NCI-H446 (cell line): ENCODE measurements at places on chromosomes 2 and 18.

DNA sequence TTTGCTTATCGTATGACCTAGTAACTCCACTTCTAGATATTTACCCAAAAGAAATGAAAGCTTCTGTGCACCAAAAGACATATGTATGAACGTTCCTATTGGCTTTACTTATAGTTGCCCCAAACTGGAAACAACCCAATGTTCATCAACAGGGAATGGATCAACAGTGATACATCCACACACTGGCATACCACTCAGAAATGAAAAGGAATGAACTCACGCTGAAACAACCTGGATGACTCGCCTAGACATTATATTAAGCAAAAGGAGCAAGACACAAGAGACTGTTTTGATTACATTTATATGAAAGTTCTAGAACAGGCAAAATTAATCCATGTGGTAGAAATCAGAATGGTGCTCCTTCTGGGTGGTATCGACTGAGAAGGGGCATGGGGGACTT, 18.9 kb downstream of the ADRA2B start:
- no peak for DNase-seq

DNA sequence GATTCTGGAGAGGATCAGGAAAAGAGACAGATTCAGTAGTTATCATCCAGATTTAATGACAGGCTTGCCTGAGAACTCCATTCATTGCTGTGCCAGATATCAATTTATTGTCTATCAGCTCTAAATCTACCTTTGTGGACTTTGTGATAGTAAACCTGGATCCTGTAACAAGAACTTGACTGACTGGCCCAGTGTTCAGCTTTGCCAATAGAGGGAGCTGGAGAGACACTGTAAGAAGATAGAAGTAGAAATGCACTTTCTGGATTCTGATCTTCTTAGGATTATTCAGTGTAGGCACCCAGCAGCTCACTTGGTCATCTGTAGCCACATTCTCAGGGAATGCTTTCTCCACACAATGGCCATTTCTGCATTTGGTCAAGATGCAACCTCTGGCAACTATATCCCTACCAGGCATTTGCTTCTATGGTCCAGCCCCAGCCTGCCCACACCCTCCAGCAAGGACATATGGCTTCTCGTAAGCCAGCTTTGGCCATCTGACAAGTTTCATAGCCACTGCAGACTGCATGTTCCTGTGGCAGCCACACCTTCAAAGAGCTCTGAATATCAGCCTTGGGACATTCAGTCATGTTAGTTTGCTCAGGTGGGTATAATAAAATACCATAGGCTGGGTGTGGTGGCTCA, 6.1 kb upstream of the SERPINB8 start:
- no peak for DNase-seq

- no peak for DNase-seq
Observed at GRCh38 chr2:88220718-88221117, 50.6 kb downstream of the THNSL2 start.

- DNase-seq, result no peak
Observed at GRCh38 chr2:45789961-45790723, 138.7 kb downstream of the PRKCE start.

GRCh38 chr18:53755914-53756609, 468.4 kb downstream of the MBD2 start:
- no peak for DNase-seq

DNA sequence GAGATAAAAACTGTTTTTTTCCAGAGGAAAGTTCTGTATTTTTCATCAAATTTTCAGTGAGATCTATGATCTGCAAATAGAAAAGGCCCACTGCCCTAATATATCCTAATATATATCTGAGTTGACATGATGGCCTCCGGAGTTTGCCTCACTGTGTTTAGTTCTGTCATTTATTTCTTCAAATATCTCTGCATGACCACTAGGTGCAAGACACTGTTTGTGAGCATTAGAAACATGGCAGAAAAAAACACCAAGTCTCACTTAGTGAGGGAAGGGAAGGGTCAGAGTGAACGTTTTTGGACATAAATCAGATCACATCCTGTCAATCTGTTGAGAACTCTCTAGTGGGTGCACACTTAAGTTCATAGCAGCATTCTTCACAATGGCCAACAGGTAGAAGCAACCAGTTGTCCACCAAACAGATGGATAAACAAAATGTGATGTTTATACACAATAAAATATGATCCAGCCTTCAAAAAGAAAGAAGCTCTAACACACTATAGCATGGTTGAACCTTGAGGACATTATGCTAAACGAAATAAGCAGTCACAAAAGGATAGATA, 53.4 kb downstream of the SPIRE1 start:
- DNase-seq, result no peak

DNA sequence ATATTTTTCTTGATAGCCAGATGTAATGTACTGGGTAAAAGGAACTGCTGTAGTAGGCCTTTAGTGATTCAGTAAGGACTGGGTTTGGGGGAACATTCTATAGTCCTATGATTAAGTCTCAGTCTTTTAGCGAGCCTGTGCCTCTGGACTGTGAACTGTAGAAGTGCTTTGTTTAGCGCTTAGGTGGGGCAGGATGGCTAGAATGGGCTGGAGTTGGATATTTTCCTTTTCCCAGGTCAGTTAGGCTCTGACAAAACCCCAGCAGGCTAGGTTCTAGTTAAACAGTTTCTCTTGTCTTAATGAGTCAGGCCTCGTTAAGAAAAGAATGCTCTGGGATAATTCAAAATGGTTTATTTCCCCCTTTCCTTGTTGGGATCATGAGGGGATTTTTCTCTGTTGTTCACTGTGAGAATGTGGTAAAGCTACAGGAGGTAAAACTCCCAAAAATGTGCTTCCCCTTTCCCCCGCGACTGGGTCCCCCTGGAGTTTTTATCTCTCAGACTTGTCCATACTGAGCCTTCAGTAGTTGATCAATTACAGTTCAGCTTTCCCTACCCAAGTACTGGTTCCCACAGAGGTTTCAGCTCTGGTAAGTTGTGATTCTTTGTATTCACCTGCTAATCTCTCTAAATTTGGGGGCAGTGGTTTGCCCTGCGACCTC, 31.5 kb downstream of the EHBP1 start:
- DNase-seq, result no peak

GRCh38 chr18:79943608-79944125, 7.8 kb downstream of the SLC66A2 start:
- DNase-seq, result no peak

GRCh38 chr18:38545071-38545470, 979.5 kb upstream of the CELF4 start:
- DNase-seq, result no peak

DNA sequence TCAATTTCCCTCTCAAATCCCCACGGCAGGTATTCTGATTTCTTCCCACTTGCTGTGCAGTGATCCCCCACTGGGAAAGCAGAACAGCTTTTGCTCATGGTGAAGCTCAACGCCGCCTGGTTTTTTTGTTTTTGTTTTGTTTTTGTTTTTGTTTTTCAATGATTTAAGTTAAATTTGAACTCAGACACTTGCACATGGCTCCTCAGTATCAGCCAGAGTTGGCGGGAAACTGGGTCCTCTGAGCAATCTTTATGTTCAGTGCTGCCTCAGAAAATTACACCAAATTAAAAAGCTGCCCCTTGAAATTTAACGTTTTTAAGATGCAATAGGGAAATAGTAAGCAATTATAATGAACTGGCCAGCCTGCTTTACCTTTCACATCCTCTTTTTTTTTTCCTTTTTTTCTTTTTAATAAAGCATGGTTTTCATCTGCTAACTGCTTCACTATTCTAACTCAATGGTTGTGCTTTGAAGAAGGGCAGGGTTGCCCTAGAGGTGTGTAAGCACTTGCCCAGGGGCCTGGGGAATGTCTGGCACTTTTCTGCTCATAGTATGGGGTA, 277.0 kb upstream of the HNRNPA3 start:
- DNase-seq, result no peak

DNA sequence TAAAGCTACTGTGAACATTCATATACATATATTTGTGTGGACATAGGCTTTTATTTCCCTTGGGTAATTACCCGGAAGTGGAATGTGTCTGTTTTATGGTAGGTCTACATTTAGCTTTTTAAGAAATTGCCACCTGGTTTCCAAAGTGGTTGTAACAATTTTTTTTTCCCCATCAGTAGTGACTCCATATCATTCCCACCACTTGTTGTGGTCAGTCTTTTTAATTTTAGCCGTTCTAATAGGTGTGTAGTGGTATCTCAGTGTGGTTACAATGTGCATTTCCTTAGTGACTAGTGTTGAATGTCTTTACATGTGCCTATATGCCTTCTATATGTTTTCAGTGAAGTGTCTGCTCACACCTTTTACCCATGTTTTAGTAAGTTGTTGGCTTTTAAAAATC, 60.3 kb upstream of the MAPRE3 start:
- DNase-seq, result no peak

DNA sequence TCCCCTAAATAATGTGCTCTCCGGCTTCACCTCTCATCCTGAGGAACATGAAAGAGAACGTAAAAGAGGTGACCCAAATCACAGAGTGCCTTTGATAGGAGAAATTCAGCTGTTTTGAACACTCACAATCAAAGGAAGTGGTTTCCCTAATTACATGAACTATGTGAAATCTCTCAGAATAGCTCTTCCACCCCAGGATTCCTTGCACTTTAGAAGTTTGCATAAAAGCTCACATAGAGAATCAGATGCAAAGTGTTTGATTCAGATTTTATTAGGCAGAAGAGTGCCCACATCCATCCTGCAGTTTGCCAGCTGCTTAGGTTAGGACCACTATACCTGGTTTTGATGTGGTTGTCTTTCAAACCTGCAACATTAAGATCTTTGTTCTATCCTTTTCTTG, 61.0 kb downstream of the MAP3K20 start:
- no peak for DNase-seq

- DNase-seq, result no peak
Observed at GRCh38 chr2:186443851-186444250, 42.2 kb upstream of the ZC3H15 start.

DNA sequence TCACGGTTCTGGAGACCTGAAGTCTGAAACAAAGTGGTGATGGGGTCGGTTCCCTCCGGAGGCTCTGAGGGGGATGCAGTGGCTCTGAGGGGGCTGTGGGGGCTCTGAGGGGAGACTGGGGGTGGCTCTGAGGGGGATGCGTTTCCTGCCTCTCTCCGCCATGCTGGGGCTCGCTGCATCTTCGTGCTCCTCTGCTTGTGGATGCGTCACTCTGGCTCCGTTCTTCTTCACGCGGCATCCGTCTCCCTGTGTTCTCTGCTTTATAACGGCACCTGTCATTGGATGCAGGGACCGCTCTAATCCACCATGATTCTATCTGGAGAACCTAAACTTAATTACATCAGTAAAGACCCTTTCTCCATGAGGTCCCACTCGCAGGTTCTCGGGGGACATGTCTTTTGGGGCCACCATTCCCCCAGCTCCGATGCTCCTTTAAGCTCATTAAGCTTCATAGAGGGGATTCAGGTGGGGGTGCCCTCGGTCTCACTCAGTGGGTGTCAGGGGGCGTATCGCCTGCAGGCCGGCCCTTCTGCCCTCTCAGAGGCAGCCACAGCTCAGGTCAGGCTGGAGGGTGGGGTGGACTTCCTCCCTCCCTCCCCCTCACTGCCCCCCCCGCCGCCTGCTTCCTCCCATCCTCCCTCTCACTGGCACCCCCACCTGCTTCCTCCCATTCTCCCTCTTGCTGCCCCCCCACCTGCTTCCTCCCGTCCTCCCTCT, 18.4 kb downstream of the RTP5 start:
- DNase-seq, result no peak

- no peak for DNase-seq
Observed at GRCh38 chr18:57311472-57311871, 40.9 kb upstream of the ST8SIA3 start.

DNA sequence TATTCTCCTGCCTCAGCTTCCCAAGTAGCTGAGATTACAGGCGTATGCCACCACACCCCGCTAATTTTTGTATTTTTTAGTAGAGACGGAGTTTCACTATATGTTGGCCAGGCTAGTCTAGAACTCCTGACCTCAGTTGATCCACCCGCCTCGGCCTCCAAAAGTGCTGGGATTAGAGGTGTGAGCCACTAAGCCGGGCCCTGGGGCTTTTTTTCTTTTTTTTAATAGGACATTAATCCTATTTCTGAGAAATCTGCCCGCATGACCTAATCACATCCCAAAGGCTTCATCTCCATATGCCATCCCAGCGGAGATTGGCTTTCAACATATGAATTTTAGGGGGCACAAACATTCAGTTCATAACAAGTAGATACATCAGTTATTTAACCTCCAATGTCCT, 128.6 kb downstream of the CNTNAP5 start:
- no peak for DNase-seq

GRCh38 chr2:54586062-54586461, 129.9 kb downstream of the SPTBN1 start:
- DNase-seq, result no peak

GRCh38 chr2:158443606-158444005, 12.9 kb downstream of the CCDC148 start:
- no peak for DNase-seq

GRCh38 chr2:240514631-240515030, 43.2 kb downstream of the ANKMY1 start:
- no peak for DNase-seq

- DNase-seq, result no peak
Observed at GRCh38 chr2:96233880-96234316, 25.3 kb upstream of the STARD7 start.
